ENCODE measurements at places on chromosomes 11 and 22. TPM values are rescaled to one million over a fixed set of nuclear protein-coding genes. Genes with fewer than 3 reads are reported as not detected.

The MN1 gene
- 1.8 TPM for total RNA-seq

The FLRT1 gene
- total RNA-seq: 0.09 TPM

The PKDREJ gene
- total RNA-seq: not detected

The BDNF gene
- total RNA-seq: 26.4 TPM

The MS4A7 gene
- total RNA-seq: not detected
